ENCODE measurements at places on chromosomes 6 and 20.

DNA sequence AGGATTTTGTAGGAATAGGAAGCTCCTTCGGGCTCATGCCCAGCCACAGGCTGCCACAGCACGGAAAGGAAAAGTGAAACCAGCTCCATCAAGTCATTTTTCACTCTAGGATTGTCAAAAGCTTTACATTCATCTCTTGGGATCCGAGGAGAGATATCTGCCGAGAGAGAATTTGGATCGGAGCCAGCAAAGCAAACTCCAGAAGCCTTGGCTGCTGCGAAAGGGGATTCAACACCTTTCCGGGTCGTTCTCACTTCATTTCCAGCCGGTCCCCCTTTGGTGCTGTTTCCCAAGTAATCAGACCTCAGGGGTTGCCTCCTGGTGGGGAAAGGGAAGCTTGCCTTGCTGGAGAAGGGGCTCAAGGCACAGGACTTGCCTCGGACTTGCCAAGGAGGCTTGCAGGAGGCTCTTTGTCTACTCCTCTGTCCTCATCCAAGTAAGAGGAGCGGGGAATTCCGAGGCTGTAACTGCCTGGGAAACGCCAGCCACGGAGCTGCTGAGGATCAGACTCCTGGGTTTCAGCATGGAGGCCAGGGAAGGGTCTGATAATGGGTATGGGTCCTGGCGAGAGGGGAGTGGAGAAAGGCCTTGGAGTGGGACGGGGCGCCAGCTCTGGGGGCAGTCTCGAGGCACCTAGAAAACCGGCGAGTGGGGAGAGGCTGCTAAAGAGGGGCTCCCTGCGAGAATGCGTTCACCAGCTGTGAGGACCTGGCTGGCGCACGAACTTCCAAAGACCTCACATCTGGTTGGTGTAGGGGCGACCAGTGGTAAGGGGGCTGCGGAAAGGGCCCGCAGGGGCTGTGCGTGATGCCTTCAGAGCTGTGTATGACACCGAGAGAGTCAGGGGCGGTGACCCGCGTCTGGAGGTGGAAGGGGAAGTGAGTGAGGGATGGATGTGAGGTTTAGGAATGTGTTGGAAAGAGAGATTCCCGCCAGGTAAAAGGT, 702 bp downstream of the ETV7 start:
- H3K36me3 ChIP-seq: no peaks in the 10 kb centered on the region
- no peak overlapping the region for H3K27ac ChIP-seq
- H3K27me3 ChIP-seq: peaks cover 35% of the 10 kb centered on the region
- H3K4me1 ChIP-seq: no peaks in the 10 kb centered on the region

DNA sequence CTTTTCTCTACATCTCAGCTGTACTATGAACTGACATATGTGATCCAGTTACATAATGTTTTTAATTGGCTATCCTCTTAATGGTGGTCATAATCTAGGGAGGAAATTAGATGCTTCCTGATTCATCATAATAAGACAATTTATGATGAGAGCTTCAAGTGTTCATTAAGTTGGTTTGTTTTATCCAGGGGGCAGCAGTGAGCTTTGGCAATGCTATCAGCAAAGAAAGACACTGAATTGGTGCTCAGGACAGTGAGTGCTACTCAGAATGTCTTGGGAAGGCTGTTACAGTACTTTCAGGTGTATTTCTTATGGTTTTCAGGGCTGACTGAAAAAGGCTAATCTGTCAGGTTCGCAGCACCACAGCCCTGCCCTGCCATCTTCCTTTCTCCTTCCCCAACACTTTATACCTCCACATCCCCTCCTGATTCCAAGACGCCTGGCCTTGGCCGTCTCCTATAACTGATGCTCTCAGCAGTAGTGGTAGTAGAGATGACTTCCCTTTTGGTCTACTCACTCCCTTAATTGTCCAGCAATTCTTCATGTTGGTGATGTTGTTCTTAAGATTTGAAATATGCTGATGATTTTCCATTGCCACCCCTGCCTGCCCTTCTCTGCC, 67.0 kb upstream of the TNFAIP3 start:
- H3K27ac ChIP-seq: no peak overlapping the region
- H3K4me3 ChIP-seq: no peak overlapping the region
- no peaks in the 10 kb centered on the region for H3K36me3 ChIP-seq
- DNase-seq: no peak

- no peak for DNase-seq
- H3K4me1 ChIP-seq: no peaks in the 10 kb centered on the region
- no peaks in the 10 kb centered on the region for H3K36me3 ChIP-seq
- no peak overlapping the region for H3K27ac ChIP-seq
Observed at GRCh38 chr6:158445426-158446085, 114.3 kb upstream of the TMEM181 start.

DNA sequence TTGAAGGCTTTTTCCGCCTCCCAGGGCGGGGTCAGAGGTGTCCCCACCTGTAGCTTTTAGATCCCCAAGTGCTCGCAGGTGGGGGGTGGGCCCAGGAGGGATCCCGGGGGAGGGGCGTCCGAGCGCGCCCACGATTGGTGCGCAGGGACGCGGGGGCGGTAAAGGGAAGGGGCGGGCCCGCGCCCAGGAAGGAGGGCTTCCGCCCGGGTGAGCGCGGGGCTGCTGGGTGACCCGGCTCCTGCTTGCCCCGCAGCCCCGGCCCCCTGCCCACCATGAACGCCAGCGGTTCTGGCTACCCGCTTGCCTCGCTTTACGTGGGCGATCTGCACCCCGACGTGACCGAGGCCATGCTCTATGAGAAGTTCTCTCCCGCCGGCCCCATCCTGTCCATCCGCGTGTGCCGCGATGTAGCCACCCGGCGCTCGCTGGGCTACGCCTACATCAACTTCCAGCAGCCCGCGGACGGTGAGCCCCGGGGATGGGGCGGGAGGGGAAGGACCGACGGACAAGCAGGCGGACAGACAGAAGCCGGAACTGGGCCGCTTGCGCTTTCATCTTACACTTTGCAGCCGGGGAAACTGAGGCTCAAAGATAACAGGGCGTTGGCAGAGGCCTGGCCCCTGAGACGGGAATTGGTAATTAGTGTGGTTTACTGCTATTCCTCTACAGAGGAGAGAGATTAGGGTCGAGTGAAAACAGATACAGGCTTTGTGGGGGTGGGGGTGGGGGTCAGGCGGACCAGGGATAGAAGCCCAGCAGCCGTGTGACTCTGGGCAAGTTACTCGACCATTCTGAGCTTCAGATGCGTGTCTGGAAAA, at the start of gene PABPC1L:
Gene PABPC1L, plus strand, starts transcription at position 189 of the 818 bp plus-strand sequence. Its CDS starts 84 bp downstream, at position 273.
- peak within 1 kb of the TSS; percentile 65 for H3K4me3 ChIP-seq
- peak; percentile 87 for DNase-seq
- H3K36me3 ChIP-seq: peaks cover 46% of the 10 kb centered on the region

DNA sequence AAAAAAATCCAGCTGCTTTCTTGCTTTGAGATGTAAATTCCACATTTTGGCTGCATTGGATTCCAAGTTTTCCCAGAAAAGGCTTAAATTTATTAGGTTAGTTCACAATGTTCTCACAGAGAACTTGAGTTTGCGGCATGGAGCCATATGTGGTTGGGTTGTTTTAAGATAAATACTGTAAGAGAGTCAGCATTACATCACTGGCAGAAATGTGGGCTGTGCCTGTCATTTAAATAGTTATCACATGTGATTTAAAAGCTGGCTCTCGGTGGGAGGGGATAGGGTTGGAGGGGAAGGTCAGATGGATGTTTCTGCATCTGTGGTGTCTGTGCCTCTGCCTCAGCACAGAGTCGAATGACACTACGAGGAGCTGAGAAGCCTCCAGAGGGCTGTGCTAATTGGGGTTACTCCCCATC, 73.8 kb upstream of the SCP2D1 start:
- H3K27me3 ChIP-seq: no peaks in the 10 kb centered on the region
- no peak overlapping the region for H3K4me3 ChIP-seq
- H3K36me3 ChIP-seq: no peaks in the 10 kb centered on the region
- no peak overlapping the region for H3K27ac ChIP-seq
- no peaks in the 10 kb centered on the region for H3K4me1 ChIP-seq

Measured in H1 (cell line).